ENCODE measurements at places on chromosomes 2 and 18.
A peak's percentile ranks its signal among the peaks of the same experiment; 100 is the strongest.

DNA sequence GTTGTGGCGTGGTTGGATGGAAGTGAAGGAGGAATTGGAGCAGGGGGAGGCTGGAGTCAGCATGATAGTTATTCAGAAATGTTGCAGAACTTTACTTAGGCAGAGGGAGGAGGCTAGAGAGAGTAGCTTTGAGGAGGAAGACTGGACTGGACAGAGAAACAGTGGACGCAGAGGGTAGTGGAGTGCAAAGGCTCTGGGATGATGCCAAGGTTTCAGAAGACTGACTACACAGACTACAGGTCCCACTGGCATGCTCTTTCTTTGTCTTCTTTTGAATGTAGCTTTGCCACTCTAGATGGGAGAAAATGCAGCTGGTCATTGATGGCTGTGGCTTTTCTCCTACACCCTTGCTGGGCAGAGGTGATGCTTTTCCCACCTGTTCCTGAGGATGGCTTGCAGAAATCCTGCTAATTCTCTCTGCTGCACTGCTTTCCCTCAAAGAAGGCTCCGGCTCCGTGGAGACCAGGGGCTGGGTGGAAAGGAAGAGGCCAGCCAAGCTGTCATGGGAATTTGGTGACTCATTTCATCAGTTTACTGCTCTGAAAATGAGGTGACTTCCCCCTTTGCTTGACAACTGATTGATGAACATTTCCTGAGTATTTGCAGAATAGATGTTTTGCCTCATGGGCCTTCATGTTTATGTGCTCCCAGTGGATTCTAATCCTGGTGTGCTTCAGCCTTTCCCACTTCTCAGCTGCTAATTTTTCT is 42.4 kb downstream of the MEIS1 start:
- no peak for DNase-seq

DNA sequence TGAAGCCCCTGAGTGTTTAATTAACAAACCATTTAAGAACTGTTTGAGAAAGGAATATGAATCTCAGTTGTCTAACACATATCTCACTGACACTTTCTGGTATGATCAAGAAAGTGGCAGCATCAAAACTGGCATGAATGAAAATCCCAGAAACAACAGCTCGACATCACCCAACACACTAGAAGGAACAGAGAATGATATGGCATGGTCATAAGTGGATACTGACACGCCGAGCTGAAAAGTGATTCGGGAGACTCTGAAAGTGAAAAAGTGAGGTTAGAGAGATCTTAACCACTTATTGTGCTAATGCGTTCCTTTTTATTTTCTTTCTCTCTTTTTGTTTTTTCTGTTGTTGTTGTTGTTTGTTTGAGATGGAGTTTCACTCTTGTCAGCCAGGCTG is 37.9 kb downstream of the MRPL35 start:
- DNase-seq: no peak

DNA sequence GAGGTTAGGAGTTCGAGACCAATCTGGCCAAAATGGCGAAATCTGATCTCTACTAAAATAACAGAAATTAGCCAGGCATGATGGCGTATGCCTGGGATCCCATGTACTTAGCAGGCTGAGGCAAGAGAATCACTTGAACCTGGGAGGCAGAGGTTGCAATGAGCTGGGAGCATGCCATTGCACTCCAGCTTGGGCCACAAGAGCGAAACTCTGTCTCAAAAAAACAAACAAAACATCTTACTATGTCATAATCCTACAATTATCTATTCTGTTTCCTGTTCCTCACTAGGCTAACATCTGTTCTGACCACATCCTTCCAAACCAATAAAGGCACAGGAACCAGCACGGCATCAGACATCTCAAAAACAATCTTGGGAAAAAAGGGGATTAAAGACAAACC is 361.8 kb upstream of the UBE2E3 start:
- DNase-seq: no peak

GRCh38 chr18:3872641-3873040 is 422.7 kb downstream of the TGIF1 start:
- no peak for DNase-seq

DNA sequence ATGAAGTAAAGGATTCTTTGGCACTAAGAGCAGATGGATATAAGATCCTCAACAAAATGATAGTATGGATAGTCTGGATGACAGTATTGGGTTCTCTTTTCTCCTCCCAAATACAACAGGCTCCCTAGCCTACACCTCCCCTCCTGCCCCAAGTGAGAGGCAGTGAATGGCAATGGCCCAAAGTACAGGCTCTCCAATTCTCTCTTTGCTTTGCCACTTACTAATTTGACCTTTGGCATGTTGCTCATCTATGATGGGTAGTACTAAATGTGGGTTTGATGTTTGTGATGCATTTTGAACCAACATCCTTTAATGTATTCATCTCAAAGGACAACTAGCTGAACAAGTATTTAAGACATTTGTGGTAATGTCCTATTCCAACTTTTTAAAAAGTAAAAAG is 65.9 kb downstream of the EIF5B start:
- DNase-seq: peak; percentile 48

GRCh38 chr2:188944442-188944841 is 29.7 kb upstream of the COL3A1 start:
- no peak for DNase-seq

All from HFFc6 (cell line).